ENCODE measurements at places on chromosomes 12 and 14.

- no peak for DNase-seq
Observed at GRCh38 chr14:61258985-61259384, 22.2 kb downstream of the TMEM30B start.

DNA sequence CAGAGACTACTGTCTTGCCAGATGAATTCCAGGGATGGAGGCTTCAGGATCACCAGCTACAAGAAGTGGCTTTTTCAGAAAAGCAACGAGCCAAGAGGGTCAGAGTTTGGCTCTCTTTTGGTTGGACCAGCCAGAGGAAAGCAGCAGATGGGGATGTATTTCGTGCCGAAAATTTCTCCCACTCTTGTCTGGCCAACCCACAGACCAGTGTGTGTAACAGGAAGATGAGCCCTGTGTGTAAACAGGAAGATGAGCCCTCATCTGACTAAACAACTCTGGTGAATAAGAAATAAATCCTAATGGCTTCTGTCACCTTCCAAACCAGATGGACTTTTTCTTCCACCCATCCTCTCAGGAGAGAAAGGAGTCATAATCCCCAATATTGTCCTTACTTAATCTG lies 13.1 kb downstream of the GPR68 start:
- no peak for DNase-seq

- no peak for DNase-seq
Observed at GRCh38 chr12:67940780-67941243, 48.4 kb upstream of the IFNG-AS1 start.

DNA sequence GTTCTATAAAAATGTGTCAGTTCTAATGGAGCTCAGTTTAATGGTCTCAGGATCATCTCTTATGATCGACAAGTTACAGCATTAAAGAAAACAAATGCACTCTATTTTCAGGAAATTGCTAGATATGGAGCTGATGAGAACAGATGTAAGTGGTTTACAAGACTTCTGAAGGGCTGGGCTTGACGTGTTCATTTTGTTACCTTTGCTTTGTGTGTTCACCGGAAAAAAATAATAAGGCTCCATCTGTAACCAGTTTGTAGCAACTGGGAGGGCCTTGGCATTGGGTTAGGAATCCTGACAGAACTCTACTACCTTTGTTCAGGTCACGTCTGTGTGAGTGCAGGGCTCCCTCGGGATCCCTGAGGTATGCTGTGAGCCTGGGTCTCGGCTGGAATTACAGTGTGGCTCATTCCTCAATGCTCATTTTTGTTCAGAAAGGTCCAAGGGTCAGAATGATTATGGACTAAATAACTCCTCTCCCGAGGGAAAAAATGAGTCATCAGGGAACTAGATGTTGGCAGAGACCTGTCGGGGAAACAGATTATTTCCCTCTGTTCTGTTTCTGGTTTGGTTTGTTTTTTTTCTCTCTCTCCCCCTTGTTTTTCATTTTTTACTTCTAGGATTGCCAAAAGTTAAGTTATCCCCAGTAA lies 158.0 kb downstream of the SLC5A8 start:
- no peak for DNase-seq

DNA sequence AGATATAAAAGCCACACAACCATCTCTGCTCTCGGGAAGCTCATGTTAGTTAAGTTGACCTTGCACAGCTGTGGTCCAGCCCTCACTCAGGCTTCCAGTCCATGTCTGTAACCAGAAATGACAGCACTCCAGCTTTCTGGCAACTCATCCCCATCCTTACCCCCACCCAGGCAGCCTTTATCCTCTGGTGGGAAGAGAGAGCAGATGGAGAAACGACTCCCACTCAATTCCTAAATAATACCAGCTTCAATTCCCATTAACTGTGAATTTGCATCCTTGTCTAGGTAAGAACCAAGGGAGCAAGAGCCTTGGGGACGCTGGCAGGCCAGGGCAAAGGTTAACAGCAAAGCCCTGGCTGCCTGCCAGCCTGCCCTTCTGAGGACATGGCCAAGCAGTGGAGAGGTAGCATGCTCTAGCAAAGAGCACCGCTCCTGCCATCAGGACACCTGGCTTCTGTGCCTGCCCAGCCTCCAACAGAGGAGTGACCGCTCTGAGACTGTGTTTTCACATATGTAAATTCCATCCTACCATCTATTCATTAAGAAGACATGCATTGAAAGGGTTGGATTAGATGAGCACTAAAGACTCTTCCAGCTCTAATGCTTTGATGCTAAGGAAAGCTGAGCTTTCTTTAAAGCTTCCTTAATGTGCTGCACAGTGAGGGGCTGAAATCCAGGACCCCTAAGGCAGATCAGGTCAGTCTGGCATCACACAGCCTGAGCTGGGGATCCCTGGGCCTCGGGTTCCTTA lies 236.1 kb downstream of the GRIN2B start:
- DNase-seq: no peak

DNA sequence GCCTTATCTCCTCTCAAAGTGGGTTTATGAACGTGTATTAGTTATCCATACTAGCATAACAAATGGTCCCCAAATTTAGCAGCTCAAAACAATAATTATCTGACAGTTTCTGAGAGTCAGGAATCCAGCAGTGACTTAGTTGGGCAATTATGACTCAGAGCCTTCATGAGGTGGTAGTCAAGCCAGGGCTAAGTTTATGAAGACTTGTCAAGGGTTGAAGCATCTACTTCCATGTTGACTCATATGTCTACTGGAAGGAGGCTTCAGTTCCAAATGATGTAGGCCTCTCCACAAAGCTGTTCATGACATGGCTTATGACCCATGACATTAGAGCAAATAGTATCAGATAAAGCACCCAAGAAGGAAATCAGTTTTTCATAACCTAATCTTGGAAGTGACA lies 73.2 kb downstream of the IPO8 start:
- DNase-seq: no peak

GRCh38 chr12:52224151-52224550 lies 8.9 kb upstream of the KRT7 start:
- DNase-seq: no peak

DNA sequence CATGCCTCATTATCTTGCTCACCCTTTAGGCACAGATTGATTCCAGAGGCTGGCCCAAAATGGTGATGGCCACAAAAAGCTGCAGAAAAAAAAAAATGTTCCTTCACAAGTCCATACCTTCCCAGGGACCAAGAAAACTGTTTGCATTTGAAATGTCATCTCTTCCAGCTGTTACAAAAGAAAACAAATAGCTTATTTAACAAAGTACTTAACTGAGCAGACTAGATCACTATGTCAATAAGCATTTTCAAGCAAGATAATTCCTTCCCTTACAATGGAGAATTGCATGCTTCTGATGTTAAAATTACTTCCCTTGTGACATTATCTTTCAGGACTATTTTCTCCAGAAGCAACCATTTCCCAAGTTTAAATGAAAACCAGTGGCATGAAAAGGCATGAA lies 377.9 kb upstream of the KITLG start:
- no peak for DNase-seq

Data from iPS DF 6.9 (cell line).